Activated gamma-delta T cell treated with anti-CD3 and anti-CD28 coated beads, Interleukin-2, amount 50 U/mL, for 16 hours (primary cell): ENCODE measurements at places on chromosomes 16 and 17.

- DNase-seq: no peak
These were observed 134.7 kb downstream of the USP31 start for GRCh38 chr16:23014592-23014991.

GRCh38 chr16:84947022-84947421, 64.3 kb downstream of the ZDHHC7 start:
- DNase-seq: no peak

- DNase-seq: no peak
These were observed 19.2 kb downstream of the CD300LB start for GRCh38 chr17:74512036-74512435.

DNA sequence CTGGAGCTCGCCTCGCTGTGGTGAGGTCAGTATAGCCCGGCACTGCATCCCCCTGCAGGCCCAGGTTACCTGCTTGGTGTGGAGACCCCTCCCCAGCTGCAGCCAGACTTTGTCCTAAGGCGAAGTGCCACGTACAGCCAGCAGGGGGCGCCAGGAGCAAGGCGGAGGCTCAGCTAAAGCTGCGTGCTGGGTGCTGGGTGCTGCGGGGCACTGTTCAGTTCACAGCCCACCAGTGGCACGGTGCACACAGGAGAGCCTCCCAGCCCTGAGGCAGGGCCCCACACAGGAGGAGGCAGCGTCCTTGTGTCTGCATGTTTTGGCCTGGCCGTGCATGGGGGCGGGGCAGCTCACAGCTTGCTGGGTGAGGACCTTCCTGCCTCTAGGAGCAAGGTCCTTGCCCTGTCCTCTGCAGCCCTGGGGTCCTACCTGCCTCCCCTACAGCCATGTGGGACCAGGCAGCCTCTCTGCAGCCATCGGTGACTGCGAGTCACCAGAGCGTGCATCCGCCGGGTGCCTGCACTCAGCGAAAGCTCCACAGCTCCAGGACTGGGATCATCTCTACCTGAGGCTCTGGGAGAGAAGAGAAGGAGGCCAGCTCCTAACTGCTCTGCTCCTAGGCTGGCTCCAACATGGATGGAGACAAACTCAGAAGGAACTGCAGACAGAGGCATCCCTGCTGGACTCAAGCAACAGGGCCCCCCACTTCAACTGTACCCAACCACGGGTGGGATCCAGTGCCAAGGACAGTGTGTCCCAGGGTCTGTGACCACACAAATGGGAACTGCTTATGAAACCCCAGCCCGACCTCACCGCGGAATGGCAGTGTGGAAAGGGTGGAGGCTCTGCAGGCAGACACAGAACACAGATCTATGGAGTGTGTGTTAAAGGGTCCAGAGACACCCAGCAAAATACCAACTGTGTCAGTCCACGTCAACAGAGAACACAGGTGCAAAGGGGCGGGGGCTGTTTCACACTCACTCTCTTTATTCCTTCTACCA, 19.0 kb downstream of the SLC7A5 start:
- peak; percentile 67 for DNase-seq

DNA sequence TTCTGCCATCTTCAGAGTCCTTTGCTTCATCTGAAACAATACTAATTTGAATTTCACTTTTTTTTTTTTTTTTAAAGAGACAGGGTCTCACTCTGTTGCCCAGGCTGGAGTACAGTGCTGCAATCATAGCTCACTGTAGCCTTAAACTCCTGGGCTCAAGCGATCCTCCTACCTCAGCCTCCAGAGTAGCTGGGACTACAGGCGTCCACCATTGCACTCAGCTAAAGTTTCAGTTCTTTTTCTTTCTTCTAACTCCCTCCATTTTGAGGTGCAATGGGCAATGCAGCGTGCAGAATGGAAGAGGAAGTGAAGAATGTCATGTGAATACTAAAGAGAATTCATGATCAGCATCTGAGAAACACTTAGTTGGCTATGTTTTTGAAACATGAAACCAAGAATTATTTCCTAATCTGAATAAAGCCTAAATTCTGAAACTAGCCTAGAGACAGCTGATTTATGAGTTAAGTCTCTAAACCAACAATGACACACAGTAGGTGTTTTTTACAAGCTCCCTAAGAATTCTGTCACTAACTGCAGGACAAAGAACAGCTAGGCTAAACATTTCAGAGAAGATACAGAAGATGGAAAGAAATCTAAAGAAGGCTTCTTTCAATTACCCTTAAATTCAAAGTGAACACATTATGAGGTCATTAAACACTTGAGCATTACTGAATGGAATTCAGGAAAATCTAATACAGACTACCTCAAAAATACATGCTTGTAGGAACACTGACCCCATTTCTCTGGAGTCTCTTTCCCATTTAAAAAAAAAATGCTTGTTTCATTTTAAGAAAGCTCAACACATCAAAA, 21.0 kb downstream of the SNN start:
- DNase-seq: no peak

GRCh38 chr16:50207652-50208051, 54.5 kb downstream of the TENT4B start:
- no peak for DNase-seq

- DNase-seq: no peak
These were observed 123.3 kb downstream of the CDK5R1 start for GRCh38 chr17:32609884-32610650.

GRCh38 chr17:8151641-8152111, 528 bp downstream of the PER1 start:
- no peak for DNase-seq

- DNase-seq: no peak
These were observed 10.0 kb downstream of the GPR179 start for GRCh38 chr17:38333635-38334295.

DNA sequence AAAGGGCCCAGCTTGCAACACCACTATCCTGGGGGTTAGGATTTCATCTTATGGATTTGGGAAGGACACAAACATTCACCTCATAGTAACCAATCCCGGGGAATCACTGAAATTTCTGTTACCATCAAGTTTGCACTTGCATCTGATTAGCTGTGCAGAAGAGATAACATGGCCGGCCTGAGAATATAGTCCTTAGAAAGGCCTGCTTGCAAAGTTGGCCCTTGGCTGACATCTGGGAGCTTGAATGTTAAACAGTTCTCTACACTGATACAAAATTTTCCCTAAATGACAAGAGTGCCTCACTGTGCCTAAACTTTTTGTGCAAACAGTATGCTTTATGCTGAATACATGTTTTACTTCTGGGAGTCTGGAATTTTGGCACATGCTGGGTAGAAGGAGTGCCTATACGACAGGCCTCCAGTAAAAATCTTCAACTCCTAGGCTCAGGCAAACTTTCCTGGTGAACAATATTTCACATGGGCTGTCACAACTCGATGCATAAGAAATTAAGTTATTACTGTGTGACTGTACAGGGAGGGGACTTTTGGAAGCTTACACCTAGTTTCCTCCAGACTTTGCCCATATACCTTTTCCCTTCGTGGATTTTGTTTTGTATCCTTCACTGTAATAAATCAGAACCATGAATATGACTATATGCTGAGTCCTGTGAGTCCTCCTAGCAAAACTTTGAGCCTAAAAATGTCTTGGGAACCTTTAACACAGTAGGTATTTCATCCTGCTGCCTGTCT, 31.3 kb downstream of the TBC1D3B start:
- DNase-seq: no peak

DNA sequence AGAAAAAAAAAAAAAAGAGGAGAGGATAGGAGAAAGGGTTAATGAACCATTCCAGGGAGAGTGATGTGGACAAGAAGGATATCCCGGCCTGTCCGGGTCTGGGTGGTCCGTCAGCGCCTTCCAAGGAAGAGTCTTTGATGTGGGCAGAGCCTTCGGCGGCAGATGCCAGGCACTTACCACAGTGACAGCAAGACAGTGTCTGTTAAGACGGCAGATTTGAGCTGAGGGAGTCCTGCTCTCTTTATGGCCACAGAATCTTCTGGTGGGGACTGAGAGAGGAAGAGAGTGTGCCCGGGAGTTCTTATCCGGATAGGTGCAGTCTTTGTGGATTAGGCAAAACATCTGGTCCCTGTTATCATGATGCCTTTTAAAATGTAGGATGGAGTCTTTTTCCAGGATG, 95.2 kb downstream of the ZDHHC7 start:
- no peak for DNase-seq

DNA sequence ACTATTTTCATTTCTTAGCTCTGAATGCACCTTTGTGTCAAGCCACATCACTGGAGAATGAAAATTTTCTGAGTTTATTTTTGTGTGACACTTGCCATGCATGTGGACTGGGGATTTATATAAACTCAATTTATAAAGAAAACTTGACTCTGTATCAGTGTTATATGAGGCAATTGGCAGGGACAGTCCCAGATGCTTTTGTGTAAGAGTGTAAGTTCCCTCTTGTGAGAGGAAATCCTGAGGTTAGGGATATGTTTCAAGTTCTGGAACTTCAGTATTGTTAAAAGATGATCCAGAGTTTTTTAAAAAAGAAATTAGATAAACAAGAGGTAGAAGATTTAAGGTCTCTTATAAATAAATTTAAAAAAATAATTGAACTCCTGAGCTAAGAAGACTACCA, 10.9 kb upstream of the CCL8 start:
- DNase-seq: no peak

- DNase-seq: no peak
These were observed 296.2 kb downstream of the SEC14L1 start for GRCh38 chr17:77437017-77437416.

DNA sequence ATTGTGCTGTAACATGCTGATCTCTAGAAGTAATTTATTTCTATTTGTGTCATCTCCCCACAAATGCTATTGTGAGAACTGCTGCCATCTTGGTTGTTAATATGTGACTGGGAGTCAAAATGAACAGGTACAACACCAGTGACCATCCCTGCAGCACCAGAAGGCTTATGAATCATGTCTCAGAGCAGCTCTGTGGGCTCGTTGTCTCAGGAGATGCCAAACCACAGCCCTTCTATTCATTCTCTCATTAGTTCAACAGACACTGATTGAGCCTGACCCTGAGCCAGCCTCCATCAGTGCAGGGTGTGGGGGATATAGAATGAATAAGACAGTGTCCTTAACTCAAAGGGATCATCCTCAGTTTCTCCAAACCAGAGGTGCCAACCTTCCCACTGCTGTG, 92.5 kb downstream of the UTP18 start:
- DNase-seq: no peak

- no peak for DNase-seq
These were observed 1.5 kb upstream of the SREBF1 start for GRCh38 chr17:17837966-17838962.

- no peak for DNase-seq
These were observed 778.6 kb downstream of the KCNJ2 start for GRCh38 chr17:70947636-70948565.

- no peak for DNase-seq
These were observed 46.0 kb downstream of the KATNIP start for GRCh38 chr16:27595993-27596392.

DNA sequence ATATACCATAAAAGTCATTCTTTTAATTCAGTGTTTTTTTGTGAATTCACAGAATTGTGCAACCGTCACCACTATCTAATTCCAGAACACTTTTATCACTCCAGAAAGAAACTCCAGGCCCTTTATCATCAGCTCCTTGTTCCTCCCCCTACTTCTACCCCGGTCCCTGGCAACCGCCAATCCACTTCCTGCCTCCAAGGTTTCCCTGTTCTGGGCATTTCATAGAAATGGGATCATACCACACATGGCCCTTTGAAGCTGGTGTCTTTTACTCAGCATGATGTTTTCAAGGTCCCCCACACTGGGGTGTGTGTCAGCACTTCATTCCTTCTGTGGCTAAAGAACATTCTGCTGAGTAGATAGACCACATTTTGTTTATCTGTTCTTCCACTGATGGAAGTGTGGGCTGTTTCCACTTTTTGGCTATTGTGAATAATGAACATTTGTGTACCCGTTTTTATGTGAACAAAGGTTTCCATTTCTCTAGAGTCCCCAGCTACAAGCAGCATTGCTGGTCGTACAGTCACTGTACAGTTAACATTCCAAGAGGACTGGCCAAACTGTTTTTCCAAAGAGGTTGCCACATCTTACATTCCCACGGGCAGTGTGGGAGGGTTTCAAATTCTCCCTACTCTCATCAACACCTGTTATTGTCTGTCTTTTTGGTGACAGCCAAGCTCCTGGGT, 75.8 kb upstream of the ZNF469 start:
- no peak for DNase-seq

DNA sequence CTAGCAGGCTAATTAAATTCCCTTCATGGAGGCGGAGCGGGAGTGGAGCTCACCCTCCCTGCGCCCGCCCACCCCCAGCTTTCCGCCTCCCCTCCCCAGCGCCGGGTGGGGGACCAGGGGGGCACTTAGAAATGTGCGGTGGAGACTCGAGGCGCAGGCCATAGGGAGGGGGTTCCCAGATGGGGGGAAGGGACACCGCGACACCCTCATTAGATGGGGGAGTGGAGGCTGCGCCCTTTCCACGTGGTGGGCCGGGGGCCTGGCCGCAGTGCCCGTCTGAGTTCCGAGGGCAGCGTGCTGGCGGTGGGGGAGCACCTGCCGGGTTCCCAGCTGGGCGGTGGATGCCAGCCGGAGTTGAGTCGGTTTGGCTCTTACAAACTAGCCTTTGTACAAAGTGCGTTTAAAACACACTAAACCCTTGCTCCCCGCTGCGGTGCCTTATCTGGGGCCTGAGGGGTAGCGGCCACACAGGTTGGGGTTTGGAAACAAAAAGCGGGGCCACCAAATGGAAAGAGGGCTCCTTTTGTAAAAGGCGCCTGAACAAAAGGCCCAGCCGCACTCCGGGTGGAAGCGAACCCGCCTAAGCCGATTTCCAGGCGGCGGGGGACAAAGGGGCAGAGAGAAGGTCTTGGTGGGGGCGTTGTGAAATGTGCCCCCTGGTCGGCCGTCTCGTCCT, 1.4 kb downstream of the GSE1 start:
- no peak for DNase-seq

DNA sequence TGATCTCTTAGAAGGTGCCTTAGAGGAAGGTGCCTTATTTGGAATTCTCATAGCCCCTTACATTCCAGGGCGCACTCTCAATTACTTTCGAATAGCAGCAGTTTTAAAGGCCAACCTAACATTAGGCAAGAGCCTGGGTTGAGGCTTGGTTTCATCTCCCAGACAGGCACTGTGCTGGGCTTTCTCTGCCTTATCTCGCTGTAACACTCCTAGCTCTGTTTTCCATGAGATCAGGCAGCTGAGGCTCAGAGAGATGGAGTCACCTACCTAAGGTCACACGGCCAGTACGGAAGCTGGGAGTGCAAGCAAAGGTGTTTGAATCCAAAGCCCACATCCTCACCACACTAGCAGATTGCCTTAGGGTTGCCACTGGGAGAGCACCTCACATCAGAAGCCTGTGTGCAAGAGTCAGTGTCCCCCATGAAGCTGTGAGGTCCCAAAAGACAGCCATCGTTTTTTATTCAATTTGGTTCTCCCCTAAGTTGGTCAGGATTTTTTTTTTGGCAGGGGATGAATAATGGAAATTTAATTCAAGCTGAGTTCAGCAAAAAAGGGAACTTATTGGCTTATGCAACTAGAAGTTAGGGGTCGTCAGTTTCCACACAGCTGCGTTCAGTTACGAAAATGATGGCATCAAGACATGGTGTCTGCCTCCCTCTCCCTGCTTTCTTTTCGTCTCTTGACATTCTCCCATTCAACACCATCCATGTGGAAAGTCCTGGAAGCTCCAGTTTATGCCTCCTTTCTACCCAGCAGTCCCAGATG, 206.4 kb downstream of the KATNIP start:
- no peak for DNase-seq
